ENCODE measurements at places on chromosomes 6 and 20. TPM values are rescaled to one million over a fixed set of nuclear protein-coding genes. Genes with fewer than 3 reads are reported as not detected.

Gene SLC22A2
- not detected for total RNA-seq

Gene LAMA2
- total RNA-seq: 5.3 TPM

- DNase-seq: no peak
Measured at GRCh38 chr6:169868458-169868857, 117.0 kb downstream of the ERMARD start.

DNA sequence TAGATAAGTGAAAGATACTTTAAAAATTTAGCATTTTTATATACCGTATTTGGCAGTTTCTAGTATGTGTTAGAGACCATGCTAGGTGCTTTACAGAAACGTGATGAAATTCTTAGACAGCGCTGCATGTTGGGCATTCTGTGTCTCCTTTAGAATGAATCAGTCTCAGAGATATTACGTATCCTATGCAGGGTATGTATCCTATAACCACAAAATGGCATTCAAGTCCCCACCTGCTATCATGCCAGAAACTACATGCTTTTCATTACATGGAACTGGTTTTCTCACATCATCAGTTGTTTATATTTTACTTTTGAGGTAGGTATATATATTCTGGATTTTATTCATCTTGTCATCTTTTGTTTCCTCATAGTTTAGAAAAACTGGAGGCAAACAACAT lies 42.3 kb downstream of the PEX7 start:
- no peak for DNase-seq

GRCh38 chr6:45293306-45293705 lies 34.8 kb upstream of the RUNX2 start:
- no peak for DNase-seq
